ENCODE measurements at places on chromosomes 1 and 21.

DNA sequence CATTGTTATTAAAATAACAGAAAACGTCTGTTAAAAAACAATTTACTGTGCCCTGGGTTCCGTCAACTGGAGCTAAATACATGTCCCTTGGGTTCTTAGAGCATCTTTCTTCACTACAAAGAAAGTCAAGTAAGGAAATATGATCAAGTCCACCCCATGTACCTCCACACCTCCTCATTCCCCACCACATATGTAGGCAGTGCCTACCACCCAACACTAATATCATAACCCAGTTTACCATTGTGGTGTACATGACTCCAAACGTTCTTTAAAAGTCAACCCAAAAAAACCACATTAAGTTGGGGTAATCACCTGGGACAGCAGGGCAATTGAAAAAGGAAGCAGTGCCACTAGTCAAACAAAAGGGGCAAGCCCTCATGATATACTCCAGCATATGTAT, 7.8 kb upstream of the LRRC52 start:
- DNase-seq: no peak

DNA sequence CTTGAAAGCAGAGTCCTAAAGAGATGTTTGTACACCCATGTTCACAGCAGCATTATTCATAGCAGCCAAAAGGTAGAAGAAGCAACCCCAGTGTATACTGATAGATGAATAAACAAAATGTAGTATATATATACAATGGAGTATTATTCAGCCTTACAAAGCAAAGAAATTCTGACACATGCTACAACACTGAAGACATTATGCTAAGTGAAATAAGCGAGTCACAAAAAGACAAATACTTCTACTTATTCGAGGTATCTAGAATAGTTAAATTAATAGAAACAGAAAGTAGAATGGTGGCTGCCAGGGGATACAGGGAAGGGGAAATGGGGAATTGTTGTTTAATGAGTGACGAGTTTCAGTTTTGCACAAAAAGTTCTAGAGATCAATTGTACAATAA, 23.5 kb downstream of the COP1 start:
- no peak for DNase-seq

- DNase-seq: peak; percentile 45
These were observed 23.5 kb upstream of the RSBN1 start for GRCh38 chr1:113835686-113836290.

GRCh38 chr1:55007625-55008024, 8.9 kb downstream of the BSND start:
- DNase-seq: peak; percentile 67

- DNase-seq: no peak
These were observed 98.6 kb downstream of the NAV1 start for GRCh38 chr1:201637282-201638079.

DNA sequence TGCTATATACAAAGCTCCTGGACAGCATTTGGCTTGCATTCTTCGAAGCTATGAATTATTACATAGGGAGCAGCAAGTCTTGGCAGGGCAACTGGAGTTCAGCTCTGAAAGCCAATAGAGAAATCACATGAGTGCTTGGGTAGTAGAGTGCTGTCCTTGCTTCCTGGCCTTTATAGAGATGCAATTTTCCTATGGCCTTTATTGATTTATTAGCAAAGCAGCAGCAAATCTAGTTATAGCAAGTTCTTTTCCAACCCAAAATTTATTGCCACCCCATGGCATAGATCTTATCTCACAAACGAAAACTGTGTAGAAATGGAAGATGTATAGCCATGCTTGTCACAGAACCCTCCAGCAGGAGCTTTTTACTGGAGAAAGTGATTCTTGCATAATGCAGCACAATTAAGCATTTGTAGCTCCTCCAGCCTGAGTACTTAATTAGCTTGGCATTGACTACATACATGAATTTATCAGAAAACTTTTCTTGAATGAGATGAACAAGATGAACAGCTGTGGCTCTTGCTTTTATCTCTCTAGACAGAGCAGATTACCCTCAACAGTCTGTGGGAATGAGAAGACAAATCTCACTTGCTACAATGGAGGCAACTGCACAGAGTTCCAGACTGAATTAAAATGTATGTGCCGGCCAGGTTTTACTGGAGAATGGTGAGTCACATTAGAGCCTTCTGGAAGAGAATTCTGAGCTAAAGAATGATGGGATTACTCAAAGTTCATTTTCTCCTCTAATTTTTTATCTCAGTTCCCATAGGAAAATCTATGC, 170.1 kb downstream of the CRB1 start:
- no peak for DNase-seq

- DNase-seq: no peak
These were observed 41.0 kb downstream of the PGBD5 start for GRCh38 chr1:230385158-230385450.

- no peak for DNase-seq
These were observed 1.0 kb downstream of the YOD1 start for GRCh38 chr1:207049974-207050391.

GRCh38 chr1:172117800-172118199, 276.5 kb downstream of the DNM3 start:
- DNase-seq: no peak

GRCh38 chr1:25642574-25643108, 26.1 kb downstream of the MAN1C1 start:
- no peak for DNase-seq

DNA sequence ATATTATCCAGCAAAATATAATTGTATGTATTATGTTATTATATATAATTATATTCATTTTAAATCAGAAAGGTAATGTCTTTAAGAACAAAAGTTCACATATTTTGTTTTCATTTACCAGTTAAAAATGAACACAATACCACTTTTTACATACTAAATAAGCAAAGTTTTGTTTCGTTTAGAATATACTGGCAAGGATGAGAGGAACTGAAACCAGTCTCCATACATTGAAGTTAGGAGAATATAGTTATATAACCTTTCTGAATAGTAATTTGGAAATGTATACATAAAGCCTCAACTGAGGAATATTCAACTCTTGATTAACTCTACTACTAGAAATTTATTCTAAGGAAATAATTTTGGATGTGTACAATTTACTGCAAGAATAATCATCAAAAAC, 110.5 kb downstream of the ZNF644 start:
- DNase-seq: no peak

- no peak for DNase-seq
These were observed 518.4 kb upstream of the CAMK1G start for GRCh38 chr1:209064850-209065706.

GRCh38 chr1:20936216-20936615, 149.1 kb upstream of the HP1BP3 start:
- DNase-seq: no peak

- no peak for DNase-seq
These were observed 167.1 kb upstream of the JUN start for GRCh38 chr1:58950897-58951296.

DNA sequence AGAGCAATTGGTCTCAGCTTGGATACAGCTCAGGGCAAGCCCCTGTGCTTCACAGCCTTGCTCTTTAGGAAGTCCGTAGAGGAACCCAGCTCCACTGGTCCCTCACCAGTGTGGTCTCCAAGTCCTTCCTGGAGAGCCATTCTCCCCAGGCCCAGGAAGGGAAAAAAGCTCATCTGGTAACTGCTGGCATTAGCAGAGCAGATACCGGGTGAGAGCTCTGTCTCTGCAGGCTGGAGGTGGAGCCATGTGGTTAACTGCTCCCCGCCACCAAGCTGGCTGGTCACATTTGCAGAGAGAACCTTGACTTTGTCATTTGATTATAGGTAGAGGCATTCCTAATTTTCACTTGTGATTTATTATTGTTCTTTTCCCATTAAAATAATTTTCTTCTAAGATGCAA, 169.6 kb downstream of the ROR1 start:
- DNase-seq: no peak

DNA sequence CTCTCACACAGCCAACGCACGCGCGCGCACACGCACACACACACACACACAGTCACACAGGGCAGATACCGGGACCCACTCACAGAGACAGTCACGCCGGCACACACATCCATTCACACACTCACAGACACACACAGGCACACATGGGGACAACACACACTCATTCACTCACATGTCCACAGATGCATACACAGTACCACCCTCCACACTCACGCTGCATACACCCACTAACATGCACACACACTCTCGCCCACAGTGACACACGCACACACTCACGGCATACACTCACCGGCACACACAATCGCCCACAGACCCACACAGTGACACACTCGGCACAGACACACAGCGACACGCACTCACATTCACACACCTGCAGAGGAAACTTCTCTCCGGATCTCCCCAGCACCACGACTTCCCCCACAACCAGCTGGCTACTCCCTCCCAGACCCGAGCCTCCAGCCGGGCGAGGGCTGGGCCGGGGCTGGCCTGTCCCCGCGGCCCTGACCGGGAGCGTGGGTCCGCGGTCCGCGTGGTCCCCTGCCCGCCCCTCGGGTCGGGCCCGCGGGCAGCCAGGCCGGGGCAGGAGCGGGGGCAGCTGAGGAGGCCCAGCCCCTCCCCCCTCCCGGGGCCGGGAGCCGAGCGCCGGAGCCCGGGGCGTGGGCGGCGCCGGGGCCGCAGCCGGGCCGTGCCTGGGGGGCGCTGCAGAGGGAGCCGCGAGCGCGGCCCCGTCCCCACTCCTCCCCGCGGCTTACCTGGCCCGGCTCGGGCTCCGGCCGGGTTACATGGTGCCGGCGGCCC, 552 bp downstream of the DLGAP3 start:
- no peak for DNase-seq

GRCh38 chr1:96059736-96060135, 661.8 kb upstream of the PTBP2 start:
- DNase-seq: no peak

All from HS-5 (cell line).